ENCODE measurements at places on chromosomes 16 and 17. TPM values are rescaled to one million over a fixed set of nuclear protein-coding genes. Genes with fewer than 3 reads are reported as not detected.
A peak's percentile ranks its signal among the peaks of the same experiment; 100 is the strongest.

Gene MT1A
- 0.31 TPM for polyA plus RNA-seq

DNA sequence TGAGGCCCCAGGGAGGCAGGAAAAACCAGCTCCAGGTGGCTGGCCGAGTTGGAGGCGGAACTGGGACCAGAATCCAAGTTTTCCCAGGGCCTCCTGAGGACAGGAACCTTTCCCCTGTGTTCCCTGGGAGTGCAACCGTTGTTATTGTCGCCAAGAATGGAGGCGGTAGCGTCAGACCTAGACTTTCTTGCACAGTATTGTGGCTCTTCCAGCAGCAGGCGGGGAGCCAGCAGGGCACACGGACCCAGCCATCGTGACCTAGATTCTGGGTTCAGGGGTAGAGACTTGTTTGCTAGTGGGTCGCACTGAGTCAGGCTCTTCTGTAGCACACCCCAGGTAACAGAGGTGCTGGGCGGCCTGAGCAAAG, 667 bp upstream of the KIF19 start:
- no peak for DNase-seq

DNA sequence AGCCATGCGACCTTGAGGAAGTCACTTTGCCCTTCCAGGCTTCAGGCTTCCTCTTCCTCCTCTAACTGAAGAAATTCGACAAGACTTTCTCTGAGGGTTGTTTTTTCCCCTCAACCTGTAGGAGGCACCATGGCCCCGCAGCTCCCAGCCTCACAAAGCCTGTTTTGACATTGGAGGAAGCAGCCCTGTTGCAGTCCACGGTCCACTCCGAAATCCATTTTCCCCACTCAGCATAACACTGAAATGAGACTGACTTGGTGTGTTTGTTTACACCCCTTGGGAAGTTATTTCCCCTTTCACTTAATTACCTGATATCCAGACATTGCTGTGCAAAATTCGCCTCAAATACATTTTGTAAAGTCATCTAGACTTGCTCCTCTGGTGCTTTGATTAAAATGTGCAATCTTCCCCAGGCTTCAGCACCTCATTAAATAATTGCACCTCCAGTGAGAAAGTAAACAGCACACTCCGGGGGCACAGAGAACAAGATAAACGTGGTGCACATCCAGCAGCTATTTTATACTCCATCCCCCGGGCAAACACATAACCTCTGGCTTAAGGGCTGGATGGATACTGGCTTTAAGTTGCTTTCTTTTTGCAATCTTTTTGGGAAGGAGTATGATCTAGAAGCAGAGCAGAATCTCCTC, 41.4 kb upstream of the PIRT start:
- DNase-seq, result no peak

Gene PRAC1
- polyA plus RNA-seq, result not detected

GRCh38 chr16:49456763-49457162, 83.2 kb downstream of the C16orf78 start:
- no peak for DNase-seq

DNA sequence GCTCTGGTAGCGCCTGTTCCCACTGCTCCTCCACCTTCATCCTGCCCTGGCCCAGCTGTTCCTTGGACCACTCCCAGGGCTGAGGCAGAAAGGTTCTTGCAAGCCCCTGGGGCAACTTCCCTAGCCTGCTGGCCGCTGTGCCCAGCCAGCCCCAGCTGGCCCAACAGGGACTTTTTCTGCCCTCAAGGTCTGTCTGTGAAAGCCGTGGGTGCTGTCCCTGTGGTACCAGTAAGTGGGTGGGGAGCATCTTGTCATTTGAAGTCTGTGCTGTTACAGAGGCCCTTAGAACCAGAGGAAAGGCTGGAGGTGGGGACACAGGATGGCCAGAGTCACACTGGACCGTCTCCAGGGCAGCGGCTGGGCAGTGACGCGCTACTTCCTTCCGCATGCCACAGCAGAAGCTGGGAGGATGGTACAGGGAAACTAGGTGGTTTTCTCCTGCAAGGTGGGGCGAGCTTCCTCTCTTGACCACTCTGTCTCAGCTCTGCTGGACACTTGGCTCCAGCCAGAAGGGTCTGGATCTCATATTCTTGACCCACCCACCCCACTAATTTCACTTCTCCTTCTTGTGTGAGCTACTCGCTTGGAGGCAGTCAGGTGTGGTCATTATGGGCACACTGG, 87.8 kb downstream of the PLCG2 start:
- no peak for DNase-seq

- no peak for DNase-seq
Observed at GRCh38 chr17:80839970-80840369, 151.7 kb upstream of the CHMP6 start.

Gene CNP
- polyA plus RNA-seq, result 47.6 TPM

DNA sequence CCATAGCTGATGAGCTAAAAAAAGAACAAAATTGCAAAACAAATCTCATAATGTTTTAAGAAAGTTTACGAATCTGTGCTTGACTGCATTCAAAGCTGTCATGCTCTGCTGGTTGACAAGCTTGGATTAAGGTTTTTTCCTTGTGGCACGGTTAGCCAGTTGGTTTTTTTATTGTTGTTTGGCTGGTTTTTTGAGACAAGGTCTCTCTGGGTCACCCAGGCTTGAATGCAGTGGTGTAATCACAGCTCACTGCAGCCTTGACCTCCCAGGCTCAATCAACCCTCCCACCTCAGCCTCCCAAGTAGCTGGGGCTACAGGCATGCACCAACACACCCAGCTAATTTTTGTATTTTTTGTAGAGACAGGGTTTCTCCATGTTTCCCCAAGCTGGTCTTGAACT, 45.7 kb downstream of the PHKB start:
- no peak for DNase-seq

DNA sequence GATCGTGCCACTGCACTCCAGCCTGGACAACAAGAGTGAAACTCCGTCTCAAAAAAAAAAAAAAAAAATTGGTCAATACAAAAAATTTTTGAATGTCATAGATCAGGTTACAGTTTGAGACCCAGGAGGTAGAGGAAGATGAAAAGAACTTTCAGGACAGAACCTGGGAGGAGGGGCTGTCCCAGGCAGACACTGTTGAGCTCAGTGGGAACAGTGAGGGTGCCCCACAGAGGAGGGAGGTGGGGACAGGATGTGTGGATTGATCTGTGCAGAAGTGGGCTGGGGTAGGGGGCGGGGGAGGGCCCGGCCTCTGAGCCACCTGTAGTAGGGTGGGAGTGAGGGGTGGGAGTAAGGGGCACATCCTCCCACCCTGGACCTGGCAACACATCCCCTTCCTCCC, 58.3 kb downstream of the PRMT7 start:
- DNase-seq, result no peak

- no peak for DNase-seq
Observed at GRCh38 chr16:14132696-14133048, 61.6 kb downstream of the MRTFB start.

Gene CACNG4
- 5.1 TPM for polyA plus RNA-seq

DNA sequence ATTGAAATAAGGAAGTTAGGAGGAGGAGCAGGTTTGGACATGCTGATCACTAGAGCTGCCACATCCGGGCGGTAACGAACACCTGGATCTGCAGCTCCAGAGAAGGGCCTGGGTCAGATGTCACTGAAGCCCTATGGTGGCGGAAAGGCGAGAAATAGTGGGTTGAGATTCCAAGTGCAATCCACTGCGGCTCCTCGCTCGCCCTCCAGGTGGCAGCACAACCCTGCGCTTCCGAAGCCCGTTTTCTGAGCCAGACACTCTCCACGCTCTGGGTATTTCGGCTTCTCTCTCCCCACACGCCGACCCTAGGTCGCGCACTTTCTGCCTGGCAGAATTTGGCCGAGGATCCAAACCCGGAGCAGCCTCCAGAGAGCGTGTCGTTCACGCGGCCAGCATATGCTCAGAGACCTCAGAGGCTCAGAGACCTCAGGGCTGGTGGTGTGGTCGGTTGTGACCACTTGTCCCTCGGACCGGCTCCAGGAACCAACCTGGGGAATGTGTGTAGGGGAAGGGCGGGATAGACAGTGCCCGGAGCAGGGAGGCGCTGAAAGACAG, 922 bp upstream of the SLC2A4 start:
- DNase-seq, result peak; percentile 68

Gene CCL2
- 34.5 TPM for polyA plus RNA-seq

Gene SLFN12
- polyA plus RNA-seq, result 6.4 TPM

Gene CDC42EP4
- polyA plus RNA-seq, result 57.5 TPM

- no peak for DNase-seq
Observed at GRCh38 chr17:11969565-11969964, 27.7 kb downstream of the ZNF18 start.

- peak; percentile 30 for DNase-seq
Observed at GRCh38 chr17:76074390-76075363, at the start of gene GALR2. GALR2 (plus strand) TSS chr17:76074781; CDS start chr17:76074884, 103 bp downstream.

- DNase-seq, result no peak
Observed at GRCh38 chr17:78763561-78763960, 18.5 kb downstream of the CYTH1 start.

DNA sequence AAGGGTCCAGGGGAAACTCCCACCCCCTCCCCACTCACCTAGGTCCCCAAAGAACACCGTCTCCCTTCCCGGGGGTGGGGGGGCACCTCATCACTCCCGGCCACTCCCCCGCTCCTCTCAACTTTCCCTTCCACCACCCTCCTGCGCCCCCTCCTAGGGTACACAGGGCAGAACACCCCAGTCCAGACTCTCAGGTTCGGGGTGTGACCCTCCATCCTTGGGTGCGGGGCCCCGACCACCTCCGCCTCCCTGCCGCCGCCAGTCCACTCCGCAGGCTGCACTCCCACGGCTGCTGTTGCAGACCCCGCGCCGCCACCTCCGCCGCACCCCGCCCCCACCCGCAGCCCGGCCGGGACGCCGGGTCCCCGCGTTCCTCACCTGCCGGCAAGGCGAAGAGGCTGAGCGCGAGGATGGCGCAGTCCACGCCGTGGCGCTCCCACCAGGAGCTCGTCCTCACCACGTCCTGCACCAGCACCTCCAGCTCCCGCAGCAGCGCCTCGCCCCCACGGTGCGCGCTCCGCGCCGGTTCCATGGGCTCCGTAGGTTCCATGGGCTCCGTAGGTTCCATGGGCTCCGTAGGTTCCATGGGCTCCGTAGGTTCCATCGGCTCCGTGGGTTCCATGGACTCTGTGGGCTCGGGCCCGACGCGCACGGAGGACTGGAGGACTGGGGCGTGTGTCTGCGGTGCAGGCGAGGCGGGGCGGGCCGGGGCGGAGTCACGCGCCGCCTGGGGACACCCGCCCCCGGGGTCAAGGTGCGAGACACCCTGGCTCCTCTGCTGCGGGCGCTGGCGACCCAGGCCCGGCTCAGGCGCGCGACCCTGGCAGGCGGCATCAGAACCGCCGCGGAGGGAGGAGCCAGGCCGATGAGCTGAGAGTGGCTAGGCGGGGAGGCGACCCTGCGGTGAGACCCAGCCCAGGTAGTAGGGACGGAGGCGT, at the start of gene FADS6:
FADS6 (minus strand) TSS at position 660 of the 938 bp plus-strand sequence; CDS start at position 622, 38 bp downstream.
- peak; percentile 86 for DNase-seq

DNA sequence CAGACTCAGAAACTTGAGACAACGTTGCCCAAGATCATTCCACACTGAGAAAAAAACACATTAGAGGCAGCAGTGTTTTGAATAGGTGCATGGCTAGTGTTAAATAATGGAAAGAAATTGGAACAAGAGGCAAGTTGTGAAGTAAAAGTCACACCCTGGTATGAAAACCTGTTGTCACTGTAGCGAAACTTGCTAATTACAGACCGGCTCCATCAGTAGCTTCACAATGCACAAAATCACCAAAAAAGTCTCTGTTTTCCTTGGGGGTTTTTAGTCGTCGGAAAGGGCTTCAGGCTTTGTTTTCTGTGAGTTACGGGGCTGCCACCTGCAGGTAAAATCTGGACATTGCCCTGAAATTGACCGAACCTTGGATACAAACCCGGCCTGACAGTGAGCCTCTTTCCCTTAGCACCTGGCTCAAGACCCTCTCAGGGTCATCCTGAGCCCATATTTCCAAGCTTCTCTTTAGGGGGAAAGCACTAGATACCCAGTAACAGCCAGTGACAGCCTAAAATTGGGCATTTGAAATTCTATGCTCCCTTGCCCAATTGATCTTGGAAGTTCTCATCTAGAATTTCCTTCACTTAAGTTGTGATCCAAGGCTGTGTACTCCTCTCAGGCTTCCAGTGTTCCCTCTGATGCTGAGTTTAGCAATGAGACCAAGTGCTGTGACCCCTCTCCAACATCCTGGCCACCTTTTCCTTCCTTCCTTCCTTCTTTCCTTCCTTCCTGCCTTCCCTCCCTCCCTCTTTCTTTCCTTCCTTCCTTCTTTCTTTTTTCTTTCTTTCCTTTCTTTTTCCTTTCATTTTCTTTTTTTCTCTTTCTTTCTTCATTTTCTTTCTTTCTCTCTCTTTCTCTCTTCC, 7.2 kb upstream of the GRB2 start:
- peak; percentile 31 for DNase-seq

Gene ZNF423
- 6.7 TPM for polyA plus RNA-seq

GRCh38 chr17:64074704-64075426, 54.4 kb upstream of the ICAM2 start:
- DNase-seq, result peak; percentile 77

DNA sequence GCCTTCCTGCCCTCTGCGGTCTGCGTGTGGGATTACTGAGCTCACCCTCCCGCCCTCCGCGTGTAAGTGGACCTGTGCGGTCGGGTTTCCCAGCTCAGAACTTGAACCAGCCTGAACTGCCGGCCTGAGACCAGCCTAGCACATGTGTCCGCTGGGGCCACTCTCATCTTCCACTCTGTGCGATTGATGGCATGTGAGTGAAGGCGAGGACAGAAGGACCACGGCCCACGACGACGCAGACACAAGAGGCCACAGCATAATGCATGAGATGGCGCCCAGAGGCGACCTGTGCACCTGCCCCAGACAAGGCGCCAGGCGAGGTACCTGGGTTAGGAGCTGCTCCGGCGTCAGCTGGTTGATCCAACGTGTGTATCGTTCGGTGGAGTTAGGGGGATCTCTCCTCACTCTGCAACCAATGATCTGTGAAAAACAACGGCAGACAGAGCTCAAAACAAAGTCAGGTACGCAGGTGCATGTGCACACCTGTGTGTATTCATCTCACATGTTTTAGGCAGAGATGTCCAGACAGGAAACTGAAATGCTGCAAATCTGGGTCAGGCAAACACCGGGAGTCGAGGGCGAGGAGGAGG, 74.5 kb upstream of the METRNL start:
- DNase-seq, result no peak

Gene SKAP1
- polyA plus RNA-seq, result 3.0 TPM

- DNase-seq, result peak; percentile 19
Observed at GRCh38 chr17:19650826-19651225, 2.3 kb downstream of the ALDH3A2 start.

GRCh38 chr16:11506741-11507305, 79.9 kb downstream of the LITAF start:
- DNase-seq, result no peak

Gene RDM1
- polyA plus RNA-seq, result 5.6 TPM

Gene C1QL1
- 14.3 TPM for polyA plus RNA-seq
